ENCODE measurements at places on chromosomes 3 and 15. TPM values are rescaled to one million over a fixed set of nuclear protein-coding genes. Genes with fewer than 3 reads are reported as not detected.

DNA sequence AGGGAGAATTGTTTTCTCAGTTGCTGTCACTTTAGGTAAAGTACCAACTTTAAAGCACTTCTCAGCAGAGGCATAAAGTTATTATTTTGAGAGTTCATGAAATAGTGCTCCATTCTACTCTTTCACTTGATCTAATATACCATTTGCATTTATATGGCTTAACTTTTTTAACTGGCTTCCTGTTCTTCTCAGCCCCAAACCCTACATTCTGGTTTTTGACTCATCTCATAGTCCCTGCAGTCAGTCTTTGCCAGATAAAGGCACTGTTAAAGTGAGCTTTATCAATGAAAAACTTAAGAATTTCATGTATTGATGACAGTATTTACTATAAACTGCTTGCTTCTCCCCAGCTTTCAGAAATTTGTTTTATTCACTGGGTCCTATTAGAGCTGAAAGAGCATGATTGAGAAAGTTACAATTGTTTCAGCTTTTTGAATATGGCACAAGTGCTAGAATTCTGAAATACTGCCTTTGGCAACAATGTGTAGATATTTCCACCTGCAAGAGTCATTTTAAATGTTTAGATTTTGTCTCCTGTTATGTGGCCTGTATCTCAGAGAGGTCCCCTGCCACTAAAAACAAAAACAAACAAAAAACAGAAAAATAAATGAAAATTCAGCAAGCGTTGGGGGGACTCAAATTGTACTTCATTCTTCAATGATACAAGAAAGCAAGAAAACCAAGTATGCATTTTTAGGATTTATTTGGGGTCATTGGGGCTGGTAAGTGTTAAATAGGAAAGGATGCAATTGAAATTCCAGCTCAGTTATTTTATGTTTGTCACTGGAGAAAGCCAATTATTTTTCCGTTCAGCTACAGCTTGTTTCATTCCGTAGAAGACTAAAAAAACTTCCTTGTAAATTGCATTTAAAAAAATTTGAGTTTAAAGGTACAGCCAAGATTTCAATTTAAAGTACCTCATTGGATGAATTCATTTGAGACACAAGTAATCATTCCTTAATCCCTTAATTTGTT lies 28.6 kb downstream of the TGFBR2 start:
- no peak for DNase-seq

- no peak for DNase-seq
Measured at GRCh38 chr3:141529256-141529655, 42.4 kb downstream of the RASA2 start.

The PLAAT1 gene
- 1.8 TPM for total RNA-seq

DNA sequence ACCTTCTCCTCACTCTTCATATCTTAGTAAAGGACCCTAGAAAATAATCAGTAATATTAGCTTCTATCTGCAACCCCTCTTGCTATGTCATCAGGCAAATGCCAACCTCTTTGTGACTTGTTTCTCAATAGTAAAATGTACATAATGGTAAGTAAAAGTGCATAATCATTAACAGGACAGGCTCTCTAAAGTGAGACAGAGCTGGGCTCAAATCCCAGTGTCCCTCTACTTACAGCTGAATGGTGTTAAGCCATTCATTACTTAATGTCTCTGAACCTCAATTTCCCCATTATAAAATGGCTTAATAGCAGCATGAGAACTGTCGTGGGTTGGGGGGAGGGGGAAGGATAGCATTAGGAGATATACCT lies 62.6 kb upstream of the ATP11B start:
- no peak for DNase-seq

DNA sequence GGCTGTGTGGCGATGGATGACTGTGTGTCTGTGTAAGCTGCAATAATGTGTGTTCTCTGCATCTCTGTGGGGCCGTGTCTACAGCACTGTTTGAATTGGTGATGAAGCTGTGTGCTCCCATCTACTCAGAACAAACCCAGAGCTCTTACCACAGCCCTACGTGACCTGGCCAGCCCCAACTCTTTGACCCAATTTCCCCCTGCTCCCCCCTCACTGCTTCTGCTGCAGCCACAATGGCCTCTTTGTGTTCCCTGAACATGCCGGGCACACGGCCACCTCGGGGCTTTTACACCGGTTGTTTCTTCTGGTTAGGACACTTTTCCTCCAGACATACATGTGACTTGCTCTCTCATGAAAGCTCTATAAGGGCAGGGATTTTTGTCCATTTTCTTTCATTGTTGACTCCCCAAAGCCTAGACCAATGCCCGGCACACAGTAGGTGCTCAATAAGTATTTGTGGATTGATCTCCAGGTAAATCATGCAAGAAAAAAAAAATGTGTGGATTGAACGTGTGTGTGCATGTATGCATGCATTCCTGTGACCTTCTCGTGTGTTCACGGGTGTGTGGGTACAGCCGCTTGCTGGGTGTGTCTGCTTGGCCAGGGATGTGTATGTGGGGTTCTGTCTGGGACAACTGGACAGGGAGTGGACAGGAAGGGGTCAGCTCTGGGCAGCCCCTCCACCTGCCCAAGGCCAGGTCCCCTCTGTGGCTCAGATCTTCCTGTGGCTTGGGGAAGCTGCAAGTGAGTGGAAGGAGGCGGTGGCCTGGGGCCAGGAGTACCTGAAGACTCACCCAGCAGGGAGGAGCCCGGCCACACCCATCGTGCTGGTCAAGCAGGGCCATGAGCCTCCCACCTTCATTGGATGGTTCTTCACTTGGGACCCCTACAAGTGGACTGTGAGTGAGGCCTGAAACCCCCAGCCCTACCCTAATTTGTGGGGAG lies 14.8 kb downstream of the VILL start:
- DNase-seq = peak; percentile 43

DNA sequence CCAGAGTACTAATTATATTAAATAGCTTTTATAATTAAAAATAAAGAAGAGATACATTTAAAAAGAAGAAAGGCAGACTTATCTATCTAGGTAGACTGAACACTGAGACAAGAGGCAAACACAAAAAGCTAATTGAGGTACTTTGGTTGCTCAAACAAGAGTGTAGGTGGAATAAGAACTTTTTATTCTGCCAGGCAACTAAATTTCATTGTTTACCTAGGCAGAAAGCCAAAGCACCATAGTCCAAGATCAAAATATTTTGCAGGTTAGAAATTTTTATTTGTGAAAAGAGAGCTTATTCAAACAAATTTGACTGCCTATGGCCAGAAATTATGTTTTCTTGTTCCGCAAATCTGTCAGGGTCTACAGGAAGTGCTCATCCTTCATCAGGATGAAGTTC lies 499.6 kb upstream of the GBE1 start:
- no peak for DNase-seq

- peak; percentile 26 for DNase-seq
Measured at GRCh38 chr3:109081746-109082510, 36.0 kb downstream of the MORC1 start.

DNA sequence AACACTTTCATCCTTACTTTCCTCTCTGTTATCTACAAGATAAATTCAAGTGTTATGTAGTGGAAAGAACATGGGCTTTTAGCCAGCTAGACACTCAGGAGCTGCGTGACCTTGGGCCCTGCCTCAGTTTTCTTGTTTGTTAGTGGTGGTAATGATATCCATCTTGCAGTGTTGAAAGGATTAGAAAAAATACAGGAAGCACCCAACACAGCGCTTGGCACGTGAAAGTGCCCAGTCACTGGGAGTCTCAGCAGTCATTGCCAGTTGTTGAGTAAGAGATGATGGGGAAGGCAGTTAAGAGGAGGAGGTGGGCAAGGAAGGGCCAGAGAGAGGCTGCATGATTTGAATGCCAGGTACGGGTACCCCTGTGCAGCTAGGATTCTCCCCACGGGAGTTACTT lies 5.3 kb downstream of the PDIA5 start:
- DNase-seq = no peak

The CAMK2N2 gene
- 6.9 TPM for total RNA-seq

DNA sequence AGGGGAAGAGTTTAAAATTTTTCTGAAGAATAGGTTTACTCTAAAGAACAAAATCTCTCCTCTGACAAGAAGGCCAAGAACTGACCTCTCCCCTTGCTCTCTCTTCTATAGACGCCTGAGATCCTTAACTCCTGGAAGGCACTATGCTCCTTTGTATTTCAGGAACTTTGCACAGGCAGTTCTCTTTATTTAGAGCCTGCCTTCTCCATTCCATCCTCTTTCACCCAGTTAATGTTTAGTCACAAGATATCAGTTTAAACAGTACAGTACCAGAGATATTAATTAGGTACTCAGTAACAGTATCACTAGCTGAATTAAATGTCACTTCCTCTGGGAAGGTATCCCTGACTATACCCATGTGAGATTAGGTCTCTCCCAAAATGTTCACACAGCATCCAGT lies 33.5 kb downstream of the HERC1 start:
- no peak for DNase-seq

GRCh38 chr3:42960282-42960681 lies 18.8 kb upstream of the GASK1A start:
- DNase-seq = no peak

GRCh38 chr3:107589454-107589853 lies 66.7 kb downstream of the BBX start:
- DNase-seq = no peak

The TEX55 gene
- total RNA-seq = not detected

DNA sequence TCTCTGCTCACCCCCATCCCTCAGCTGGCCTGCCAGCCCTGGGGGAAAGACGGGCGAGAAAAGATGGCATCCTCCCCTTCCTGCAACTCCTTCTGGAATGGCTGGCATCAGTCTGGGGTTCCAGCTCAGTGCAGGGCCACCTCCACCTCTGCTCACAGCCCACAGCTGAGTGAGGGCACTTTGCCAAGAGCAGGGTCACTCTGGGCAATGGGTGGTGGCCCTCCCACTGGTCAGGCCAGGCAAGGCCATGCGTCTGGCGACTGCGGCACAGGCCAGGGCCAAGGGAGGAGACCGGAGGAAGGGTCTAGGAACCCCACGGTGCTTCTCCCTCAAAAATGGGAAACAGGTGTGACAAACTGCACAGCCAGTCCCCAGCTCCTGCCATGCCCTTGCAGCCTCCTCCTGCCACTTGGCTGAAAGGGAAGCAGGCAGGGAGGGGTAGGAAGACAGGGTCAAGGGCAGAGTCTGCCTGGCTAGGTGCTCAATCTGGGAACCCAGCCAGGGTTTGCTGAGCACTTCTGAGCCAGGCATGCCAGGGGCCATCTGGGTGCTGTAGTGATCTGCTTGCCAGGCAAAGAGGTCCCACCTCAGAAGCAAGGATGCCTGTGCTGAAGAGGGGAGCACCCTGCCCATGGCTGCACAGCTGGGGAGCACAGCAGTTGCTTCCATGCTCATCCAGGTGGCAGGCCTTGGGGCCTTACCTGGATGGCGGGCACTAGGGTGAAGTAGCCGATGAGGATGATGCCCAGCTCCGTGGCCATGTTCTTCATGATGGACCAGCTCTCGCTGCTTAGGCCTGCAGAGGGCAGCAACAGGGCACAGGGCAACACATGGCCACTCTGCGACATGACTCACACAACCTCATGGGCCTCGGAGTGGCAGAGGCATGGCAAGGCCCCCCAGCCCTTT lies 41.2 kb downstream of the PTPN23 start:
- DNase-seq = peak; percentile 68

Data from adrenal gland (tissue), 19 donors.